Heart left ventricle (tissue), 16 donors: ENCODE measurements at places on chromosomes 3 and 15. TPM values are rescaled to one million over a fixed set of nuclear protein-coding genes. Genes with fewer than 3 reads are reported as not detected.

DNA sequence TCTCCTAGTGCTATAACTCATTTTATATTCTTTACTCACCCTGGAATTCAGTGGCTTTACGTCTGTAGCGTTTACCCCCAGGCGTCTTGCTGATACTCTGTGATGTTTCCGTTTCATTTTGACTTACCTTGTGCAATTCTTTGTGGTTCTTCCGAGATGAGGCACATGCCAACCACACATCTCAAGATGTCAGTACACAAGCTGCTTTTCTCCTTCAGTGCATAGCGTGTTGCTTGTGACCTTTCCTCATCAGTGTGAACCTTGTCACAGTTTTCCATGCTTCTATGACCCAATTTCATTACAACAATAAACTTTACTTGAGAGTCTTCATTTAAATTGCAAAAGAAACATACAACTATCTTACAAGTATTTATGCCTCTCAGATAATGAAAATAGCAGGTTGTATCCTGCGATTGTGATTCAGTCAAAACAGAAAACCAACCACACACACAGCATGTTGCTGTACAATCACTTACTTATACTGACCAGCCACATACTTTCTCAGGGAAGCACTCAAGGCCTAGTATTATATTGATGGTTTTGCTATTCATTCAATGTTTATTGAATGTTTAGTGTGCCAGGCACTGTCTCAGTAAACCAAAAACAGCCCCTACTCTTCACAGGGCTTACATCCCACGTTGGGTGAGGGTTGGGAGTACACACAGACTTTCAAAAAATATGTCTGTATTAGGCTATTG, 4.6 kb upstream of the TBL1XR1 start:
- no peak for DNase-seq

GRCh38 chr3:1394188-1394587, 301.4 kb downstream of the CNTN6 start:
- no peak for DNase-seq

DNA sequence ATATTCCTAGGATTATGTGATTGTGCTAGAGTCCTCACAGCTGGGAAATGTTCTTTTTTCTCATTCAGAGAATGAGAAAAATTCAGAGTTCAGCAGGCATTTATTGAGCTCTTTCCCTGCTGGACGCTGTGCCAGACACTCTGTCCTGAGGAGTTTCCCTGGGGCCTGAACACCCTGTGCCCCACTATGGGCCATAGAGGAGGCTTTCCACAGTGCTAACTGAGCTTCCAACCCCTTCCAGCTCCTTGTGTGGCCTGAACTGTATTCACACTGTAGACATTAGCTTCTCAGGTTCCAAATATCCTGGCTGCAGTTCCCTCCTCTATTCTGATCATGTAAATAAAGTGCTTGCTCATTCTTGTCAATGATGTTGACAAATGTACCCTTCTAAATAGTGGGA, 10.0 kb downstream of the ABHD2 start:
- no peak for DNase-seq

DNA sequence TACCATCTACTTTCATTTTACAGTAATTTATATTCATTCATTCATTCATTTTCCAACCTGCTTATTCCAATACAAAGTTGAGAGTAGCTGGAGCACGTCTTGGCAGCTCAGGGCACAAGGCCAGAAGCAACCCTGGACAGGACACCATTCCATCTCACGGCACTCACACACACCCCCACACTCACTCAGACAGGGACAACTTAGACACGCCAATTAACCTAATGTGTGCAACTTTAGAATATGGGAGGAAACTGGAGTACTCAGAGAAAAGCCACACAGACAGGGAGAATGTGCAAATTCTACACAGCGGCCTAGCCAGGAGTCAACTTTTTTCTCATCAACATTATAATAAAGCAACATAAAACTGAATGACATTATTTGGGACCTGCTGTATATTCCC, 46.7 kb downstream of the IGF2BP2 start:
- DNase-seq: no peak

The GMPPB gene
- 17.7 TPM for total RNA-seq

GRCh38 chr3:170726976-170727661, 141.2 kb upstream of the SLC7A14 start:
- no peak for DNase-seq

DNA sequence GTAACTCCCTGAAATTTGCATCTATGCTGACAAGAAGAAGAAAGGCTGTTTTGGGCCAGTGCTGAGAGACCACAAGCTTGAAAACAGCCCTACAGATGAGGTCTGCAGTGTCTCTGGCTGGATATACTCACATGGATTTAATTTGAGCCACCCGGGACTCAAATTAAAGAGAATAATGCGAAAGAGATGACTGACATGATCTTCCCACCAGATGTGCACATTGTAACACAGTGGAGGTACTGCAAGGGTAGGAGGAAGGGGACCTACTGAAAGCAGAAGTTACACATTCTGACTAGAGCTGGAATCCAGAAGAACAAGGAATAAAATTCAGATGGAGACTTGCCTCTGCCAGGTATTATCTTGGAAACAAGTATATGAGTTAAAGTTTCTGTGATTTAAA, 728.3 kb upstream of the SGO1 start:
- DNase-seq: no peak

DNA sequence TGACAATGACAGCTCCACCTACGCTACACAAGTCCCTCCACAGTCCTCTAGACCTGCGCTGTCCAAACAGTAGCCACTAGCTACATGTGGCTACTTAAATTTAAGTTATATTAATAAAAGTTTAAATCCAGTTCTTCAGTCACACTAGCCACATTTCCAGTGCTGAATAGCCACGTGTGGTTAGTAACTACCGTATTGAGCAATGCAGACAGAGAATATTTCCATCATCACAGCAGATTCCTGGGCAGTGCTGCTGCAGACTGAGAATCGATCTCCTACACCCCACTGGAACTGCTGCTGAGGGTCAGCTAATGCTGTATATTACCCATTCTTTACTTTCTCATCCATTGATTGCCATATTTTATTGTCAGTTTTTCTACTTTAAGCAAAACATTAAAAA, 40.9 kb downstream of the HDC start:
- no peak for DNase-seq

The APOD gene
- total RNA-seq: 112 TPM

GRCh38 chr15:48569591-48570302, 75.8 kb downstream of the FBN1 start:
- no peak for DNase-seq

The TMEM62 gene
- total RNA-seq: 9.0 TPM

DNA sequence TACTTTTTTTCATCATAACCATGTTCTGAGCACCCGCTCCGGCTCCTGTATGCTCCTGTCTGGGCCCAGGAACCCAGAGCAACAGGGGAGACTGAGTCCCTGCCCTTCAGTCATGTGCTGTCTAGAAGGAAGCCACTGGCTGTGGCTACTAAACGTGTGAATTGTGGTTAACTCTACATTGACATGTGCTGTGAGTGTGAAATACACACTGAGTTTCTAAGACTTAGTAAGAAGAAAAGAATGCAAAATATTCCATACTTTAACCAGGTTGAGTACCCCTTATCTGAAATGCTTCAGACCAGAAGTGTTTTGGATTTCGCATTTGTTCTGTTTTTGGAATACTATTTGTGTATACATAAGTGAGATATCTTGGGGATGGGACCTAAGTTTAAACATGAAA, 42.8 kb upstream of the CGNL1 start:
- DNase-seq: no peak

The SLC22A13 gene
- total RNA-seq: not detected

DNA sequence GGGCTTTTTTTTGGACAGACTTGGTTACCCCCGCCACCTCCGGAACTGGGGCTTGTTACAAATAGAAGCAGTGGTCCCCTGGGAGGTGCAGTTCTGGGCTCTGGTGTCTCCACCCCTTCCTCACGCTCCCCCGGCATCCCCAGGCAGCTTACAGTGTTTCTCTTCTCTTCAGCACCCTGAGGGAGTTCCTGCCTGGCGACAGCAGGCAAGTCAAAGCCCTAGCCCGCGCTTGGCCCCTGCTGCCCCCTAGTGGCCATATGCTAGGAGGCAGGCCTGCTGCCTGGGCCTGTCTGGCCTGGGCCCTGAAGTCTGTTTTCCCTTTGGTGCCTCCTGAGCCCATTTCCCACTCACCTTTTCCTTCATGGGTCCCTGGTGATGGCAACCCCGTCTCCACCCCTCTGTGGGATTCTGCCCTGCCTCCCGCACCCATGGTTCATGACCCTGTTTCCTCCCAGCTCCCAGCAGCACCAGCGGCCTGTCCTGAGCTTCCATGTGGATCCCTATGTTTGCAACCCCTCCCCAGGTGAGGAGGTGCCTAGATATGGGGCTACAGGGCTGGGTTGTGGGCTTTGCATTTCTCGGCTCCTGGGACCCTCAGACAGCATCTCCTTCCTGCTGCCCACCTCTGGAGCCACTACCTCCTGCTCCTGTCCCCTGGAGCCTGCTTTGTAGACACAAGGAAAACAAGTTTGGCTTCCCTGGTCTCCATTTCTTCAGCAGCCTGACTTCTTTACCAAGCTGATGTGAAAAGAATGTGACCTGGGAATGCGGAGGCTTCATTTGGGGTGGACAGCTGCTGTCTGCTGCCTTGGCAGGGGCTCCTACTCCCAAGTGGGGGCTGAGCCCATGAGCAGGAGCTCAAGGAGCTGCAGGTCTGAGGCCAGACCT, 2.2 kb downstream of the SNX22 start:
- DNase-seq: peak; percentile 89

GRCh38 chr3:37224879-37225278, 50.5 kb upstream of the LRRFIP2 start:
- no peak for DNase-seq

GRCh38 chr3:172869368-172869771, 118.8 kb downstream of the ECT2 start:
- no peak for DNase-seq

- DNase-seq: no peak
Measured at GRCh38 chr3:171584100-171584499, 123.9 kb upstream of the TNIK start.

The GUCA1C gene
- 11.2 TPM for total RNA-seq

The WWTR1 gene
- 39.8 TPM for total RNA-seq

- no peak for DNase-seq
Measured at GRCh38 chr3:128107834-128108233, 15.8 kb downstream of the RUVBL1 start.

DNA sequence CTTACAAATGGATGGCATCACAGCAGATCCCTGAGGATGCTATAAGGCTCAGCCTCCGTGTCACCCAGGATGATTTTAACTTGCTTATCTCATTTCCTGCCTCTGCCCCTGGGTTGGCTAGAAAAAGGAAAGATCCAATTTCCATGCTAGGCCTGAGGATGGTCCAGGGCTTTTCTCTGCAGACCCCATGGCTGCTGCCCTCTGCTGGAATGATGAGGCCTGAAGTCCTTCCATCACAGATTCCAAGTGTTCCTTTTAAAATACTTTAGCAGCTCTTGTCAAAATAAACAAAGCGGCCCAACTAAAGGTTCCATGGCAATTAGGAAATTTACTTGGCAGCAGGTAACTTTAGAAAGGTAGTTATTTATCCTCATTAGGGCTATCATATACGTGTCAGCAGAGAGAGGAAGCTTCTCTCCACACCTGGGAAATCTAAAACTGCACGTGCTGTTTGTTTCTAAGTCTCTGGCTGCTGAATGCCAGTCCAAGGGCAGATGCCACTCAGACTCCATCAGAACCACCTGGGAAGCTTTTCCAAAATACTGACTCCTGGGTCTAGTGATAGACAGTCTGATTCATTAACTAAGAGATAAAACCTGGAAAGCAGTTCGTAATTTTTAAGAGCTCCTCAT, 401.9 kb upstream of the IL12A start:
- no peak for DNase-seq
